Lung microvascular endothelial cell (primary cell): ENCODE measurements at places on chromosomes 6 and 20.

- peak; percentile 45 for DNase-seq
These were observed 24.5 kb downstream of the ILRUN start for GRCh38 chr6:34671801-34672656.

GRCh38 chr6:132052096-132052495 is 100.9 kb upstream of the CCN2 start:
- no peak for DNase-seq

DNA sequence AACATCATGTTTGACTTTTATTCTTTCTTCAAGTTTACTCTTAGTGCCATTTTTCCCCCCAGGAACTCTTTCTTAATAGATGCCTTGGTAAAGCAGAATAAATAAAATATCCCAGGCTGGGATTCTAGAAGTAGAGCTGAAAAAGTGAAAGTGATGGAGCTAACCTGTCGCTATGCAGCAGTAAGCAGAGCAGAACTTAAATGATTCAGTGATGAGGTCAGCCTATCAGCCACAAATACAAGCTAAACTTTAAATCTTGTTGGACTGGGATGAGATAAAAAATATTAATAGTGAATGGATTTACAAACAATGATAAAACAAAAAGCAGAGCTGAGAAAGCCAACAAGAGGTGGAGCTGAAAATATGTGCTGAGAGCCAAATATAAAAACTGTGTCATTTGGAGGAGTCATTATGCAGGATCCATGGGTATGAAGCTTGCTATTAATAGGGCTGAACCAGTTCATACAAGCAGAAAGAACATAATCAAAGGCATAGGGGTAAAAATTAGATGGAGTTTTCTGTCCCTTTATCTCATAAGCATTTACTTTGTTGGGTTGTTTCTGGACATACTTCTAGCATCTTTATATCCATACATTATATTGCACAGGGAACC is 877.8 kb downstream of the EPHA7 start:
- DNase-seq, result no peak

DNA sequence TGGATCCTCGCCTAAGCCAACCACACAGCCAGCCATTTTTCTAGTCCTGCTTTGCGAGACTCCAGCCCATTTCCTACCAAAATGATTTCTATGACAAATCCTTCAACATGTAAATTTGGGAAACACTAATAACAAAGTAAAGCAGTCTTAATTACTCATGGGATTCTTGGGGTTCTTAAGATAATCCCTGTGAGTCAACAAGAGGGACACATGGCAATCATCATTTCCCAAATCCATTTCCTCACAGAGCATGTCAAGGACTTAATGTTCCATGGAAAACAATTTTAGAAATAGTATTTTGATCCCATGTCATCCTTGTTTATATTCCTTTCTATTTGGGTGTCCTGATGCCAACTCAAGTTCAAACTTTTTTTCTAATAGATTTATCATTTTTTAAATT is 322.7 kb upstream of the NOX3 start:
- DNase-seq, result peak; percentile 41

- no peak for DNase-seq
These were observed 11.5 kb downstream of the TPD52L2 start for GRCh38 chr20:63876489-63877036.

- DNase-seq, result no peak
These were observed 26.0 kb upstream of the C6orf62 start for GRCh38 chr6:24744911-24745310.

GRCh38 chr6:70839286-70840266 is 117.3 kb downstream of the B3GAT2 start:
- DNase-seq, result no peak

GRCh38 chr6:37809197-37809543 is 10.4 kb upstream of the ZFAND3 start:
- no peak for DNase-seq

GRCh38 chr6:107209406-107210305 is 94.3 kb upstream of the BEND3 start:
- DNase-seq, result no peak
